ENCODE measurements at places on chromosomes 11 and 22. TPM values are rescaled to one million over a fixed set of nuclear protein-coding genes. Genes with fewer than 3 reads are reported as not detected.

The MYO7A gene
- total RNA-seq = 3.5 TPM

The TRIM48 gene
- not detected for total RNA-seq

The SPDYC gene
- total RNA-seq = not detected

The FIBIN gene
- 0.36 TPM for total RNA-seq

The APOBEC3A gene
- total RNA-seq = not detected

The FAM83F gene
- not detected for total RNA-seq

The ANGPTL5 gene
- not detected for total RNA-seq

The OLFML1 gene
- total RNA-seq = not detected

The FBLN1 gene
- total RNA-seq = 19.6 TPM

The SLC22A8 gene
- total RNA-seq = not detected

The PKDREJ gene
- not detected for total RNA-seq

The RASL10A gene
- 4.3 TPM for total RNA-seq

The DBX1 gene
- total RNA-seq = 2.5 TPM

The CELSR1 gene
- not detected for total RNA-seq

The CNGA4 gene
- total RNA-seq = not detected

The PDGFD gene
- 14.3 TPM for total RNA-seq

The DEFB131B gene
- total RNA-seq = not detected

The CRYBB3 gene
- total RNA-seq = not detected

The TMEM126B gene
- 94.5 TPM for total RNA-seq

The HIRA gene
- total RNA-seq = 25.3 TPM

The RAB30 gene
- 8.0 TPM for total RNA-seq

The L3MBTL2 gene
- 21.6 TPM for total RNA-seq

The NEU3 gene
- total RNA-seq = 10.8 TPM

The NNMT gene
- total RNA-seq = 51.2 TPM

The MLC1 gene
- 0.18 TPM for total RNA-seq

The PANX3 gene
- total RNA-seq = not detected

The CTSW gene
- not detected for total RNA-seq

The GLB1L3 gene
- not detected for total RNA-seq

The CYB5R3 gene
- 73.9 TPM for total RNA-seq

The IL17REL gene
- not detected for total RNA-seq

The OR51B5 gene
- total RNA-seq = 0.28 TPM

The SEPTIN5 gene
- total RNA-seq = 11.2 TPM

The TBC1D22A gene
- total RNA-seq = 8.4 TPM

Data from SJCRH30 (cell line).